ENCODE measurements at places on chromosomes 5 and 9.

- DNase-seq, result peak; percentile 85
Observed at GRCh38 chr9:96418920-96419690, 935 bp upstream of the ZNF367 start.

GRCh38 chr5:136399527-136399926 lies 34.2 kb upstream of the TRPC7 start:
- no peak for DNase-seq

GRCh38 chr9:128285033-128285784 lies 9.1 kb downstream of the SWI5 start:
- DNase-seq, result no peak

DNA sequence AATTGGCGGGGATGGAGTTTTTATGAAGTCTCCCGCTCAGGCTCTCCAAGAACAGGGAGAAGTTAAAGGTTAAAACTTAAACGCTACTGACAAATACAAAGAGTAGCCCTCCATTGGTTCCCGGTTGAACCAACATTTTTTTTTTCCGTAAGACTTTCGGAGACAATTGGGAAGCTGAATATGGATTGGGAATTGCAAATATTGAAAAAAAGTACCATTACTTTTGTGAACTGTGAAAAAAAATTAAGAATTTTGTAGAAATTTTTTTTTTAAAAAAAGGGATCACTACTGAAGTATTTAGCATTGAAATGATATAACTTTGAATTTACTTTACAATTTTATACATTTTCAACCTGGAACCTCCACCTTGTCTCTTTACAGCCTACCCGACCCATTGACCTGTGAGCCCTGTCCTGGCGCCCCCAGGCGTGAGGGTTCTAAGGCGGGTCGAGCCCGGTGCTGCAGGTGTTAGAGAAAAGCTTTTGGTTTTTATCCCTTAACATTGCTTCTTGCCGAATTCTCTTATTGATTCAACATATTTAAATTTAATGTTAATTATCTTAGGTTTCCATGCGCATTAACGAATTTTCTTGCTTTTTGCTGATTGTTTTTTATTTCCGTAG lies 448 bp upstream of the ZNF782 start:
- DNase-seq, result no peak

DNA sequence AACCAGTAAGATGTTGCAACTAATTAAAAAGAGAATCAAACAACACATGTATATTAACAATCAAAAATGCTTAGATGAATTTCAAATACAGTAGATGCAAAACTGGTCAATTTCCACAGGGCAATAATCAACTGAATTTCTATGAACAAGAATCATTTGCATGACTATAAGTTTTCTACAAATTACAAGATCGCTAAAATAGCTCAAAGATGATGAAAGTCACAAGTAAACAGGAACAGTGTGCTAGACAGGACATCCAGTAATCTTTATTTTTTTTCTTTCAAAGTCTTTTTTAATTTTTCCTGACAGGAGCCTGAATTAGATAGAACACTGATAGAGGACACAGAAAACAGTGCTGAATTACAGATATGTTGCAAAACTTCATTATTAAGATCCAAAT lies 608.2 kb upstream of the DAB2 start:
- DNase-seq, result no peak

DNA sequence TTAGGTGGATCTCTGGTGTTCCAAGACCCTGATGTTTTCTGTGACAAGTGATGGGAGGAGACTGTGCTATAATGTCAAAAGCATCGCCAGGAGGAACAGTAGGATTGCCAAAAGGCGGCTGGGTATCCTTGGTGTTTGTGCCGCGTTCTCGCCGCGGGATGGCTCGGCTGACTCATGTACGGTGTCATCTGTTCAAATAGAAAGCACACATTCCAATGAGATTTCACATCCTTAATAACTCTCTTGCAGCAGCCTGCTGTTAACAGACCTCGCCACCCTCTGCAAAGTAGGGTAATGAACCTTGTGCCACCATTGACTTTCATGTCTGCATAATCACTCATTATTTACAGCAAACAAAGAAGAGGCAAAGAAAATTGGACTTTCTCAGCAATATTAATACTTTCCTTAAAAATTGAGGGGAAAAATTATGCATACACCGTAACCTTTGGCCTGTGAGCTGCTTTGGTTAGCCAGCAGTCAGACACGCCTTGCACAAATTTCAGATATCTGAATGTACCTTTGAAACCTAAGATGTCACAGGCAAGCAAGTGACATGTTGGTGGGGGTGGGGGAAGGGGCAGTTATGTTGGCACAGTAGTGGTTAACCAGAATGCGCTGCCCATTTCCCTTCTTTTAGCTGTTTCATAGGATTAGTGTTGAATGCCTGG lies 289.4 kb downstream of the EFNA5 start:
- DNase-seq, result no peak

GRCh38 chr9:14487547-14488185 lies 173.7 kb upstream of the NFIB start:
- no peak for DNase-seq

DNA sequence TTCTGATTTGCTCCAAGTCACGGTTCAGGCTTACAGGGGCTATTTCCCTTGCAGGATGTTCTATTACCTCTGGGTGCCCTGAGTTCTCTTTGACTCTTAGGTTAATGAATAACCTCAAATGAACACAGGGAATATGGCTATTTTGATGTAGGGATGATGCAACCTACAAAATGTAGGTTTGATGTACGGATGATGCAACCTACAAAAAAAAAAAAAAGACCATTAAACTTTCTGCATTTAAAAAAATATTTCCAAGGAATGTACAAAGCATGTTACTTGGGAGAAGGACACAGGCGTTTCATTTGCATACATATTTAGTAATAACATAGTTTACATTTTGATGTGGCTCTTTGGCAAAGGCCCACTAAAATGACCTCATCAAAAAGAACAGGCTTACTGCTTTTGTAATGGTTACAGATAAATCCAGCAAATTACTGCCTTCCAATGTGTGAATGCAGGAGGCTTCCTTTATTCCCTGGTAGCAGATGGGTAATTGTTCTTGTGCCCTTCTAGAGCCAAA lies 36.3 kb downstream of the ZNF474 start:
- DNase-seq, result no peak

DNA sequence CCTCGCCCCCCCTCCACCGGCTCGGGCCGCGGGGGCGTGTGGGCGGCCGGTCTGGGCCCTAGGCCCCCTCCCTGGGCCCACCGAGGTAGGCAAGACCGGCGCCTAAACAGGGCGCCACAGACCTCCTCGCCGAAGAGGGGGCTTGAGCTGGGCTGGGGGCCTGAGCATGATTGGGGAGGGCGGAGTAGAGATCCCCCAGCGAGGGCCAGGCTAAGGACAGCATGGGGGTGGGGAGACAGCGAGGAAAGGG lies 108.9 kb downstream of the PSD2 start:
- DNase-seq, result no peak

- no peak for DNase-seq
Observed at GRCh38 chr9:90847971-90848370, 46.4 kb downstream of the SYK start.

- peak; percentile 3 for DNase-seq
Observed at GRCh38 chr5:53109056-53109442, 508 bp downstream of the MOCS2 start.

GRCh38 chr5:8869932-8870331 lies 675.9 kb downstream of the SEMA5A start:
- no peak for DNase-seq

GRCh38 chr5:167861129-167861927 lies 430.1 kb upstream of the WWC1 start:
- peak; percentile 54 for DNase-seq

- DNase-seq, result no peak
Observed at GRCh38 chr9:100208673-100209072, 109.6 kb downstream of the INVS start.

DNA sequence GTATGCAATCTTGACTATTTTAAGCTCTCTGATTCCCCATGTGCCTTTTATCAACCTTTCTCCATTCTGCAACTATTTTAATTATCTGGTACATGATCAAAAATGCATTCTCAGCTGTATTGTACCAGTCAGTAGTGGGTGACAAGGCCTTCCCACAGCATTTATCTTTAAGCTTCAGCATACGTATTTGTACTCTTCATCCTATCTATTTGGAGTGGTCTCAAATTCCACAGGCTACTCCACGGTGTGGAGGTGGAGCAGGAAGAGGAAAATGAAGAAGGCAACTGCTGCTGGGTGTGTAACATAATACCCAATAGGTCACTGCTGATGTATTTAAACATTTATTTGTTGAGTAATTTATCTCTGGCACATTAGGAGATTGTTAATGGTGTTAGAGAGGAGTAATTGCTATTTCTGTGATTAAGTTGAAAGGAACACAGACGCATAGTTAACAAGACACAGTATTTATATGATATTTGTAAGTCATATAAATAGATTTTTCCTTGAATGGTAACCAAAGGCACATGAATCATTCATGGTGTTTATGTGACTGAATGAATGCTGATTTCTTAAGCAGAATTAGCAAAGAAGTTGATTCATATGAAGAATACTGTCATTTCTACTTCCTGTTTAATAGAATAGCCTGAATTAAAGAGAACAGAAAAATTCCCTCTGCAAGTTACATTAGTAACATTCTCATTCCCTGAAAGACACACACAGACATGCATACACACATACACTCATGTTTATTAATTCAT lies 153.8 kb upstream of the NR3C1 start:
- DNase-seq, result peak; percentile 95

DNA sequence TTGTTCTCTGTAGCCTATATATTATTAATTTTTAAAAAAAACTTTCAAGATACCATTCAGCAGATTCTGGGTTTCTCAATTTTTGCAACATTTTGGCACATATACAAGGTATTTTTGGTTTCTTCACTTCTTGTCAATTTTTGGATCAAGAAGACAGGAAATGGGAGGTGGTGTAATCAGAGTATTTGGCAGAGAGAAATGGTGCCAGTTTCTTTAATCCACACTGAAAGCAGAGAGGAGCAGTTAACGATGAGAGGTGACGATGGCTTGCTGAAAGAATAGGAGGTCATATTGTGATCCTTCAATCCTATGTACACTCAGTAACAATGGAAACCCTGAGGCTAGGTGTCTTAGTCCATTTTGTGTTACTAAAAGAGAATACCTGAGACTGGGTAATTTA lies 16.4 kb downstream of the NNT start:
- no peak for DNase-seq

DNA sequence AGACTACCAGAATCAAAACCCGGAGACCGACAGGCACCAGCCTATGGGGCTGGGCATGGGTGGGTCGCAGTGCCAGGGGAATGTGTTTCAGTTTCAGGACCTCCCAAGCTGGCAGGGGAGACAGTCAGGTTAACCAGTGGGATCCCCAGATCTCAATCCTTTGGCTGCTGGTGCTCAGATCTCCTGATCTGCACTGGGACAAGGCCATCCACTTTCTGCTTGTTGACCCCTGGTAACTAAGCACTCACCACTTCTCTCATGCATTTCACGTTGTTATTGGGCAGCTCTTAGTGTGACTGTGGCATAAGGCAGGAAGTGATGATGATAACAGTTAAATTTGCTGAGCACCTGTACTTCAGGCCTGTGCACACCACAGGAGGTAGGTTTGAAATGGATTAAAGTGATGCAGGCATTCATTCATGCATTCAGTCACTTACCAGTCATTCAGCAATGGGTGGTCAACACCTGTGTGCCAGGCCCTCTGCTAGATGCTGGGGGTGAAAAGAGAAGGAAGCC lies 42.1 kb upstream of the STXBP1 start:
- DNase-seq, result no peak

- DNase-seq, result no peak
Observed at GRCh38 chr9:77589046-77589795, 58.9 kb downstream of the GNA14 start.

DNA sequence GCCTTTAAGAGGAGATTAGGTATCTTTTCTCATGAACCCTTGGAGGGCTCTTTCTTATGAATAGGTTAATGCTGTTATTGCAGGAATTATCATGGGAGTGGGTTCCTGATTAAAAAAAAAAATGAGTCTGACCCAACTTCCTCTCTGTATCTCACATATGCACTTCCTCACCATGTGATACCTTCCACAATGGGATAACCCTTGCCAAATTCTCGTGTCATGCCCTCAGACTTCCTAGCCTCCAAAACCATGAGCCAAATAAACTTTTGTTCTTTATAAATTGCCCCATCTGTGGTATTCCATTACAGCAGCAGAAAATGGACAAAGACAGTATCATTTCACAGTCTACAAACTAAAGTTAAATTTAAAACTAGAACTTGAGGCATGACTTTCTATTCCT lies 1.0 kb downstream of the OR1B1 start:
- no peak for DNase-seq

GRCh38 chr9:88824711-88825110 lies 166.6 kb upstream of the S1PR3 start:
- no peak for DNase-seq

DNA sequence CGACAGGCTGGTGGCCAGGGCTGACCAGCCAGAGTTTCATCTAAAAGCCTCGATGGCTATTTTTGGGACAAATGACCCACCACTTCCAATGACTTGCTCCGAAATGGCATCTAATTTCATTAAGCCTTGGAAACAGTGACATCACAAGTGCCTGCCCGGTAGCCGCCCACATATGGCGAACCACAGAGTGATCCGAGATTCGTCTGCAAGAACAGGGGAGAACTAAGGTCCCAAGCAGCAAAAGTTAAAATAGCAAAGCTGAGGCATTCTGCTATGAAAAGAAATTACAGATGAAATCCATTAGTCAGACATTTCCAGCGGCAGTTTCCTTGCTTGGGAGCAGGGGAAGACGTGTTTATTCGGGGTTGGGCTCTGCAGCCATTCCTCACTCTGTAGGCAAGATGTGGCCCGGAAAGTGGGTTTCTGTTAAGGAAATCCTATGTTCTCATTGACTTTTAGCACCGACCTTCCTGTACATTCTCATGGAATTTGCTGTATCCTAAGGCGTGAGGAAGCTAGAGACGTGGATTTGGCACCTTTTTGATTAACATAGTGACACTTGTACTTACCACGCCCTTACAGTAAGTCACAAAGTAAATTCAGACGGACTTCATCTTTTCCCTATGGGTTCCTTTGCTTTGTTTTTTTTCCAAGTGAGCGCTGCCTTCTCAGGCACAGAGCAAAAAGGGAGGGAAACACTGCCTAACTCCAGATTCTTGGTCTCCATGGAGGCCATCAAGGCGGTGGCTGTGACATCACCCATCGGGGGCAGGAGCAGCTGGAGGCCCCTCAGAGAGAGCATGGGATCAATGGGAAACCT lies 45.1 kb downstream of the ERGIC1 start:
- peak; percentile 85 for DNase-seq

DNA sequence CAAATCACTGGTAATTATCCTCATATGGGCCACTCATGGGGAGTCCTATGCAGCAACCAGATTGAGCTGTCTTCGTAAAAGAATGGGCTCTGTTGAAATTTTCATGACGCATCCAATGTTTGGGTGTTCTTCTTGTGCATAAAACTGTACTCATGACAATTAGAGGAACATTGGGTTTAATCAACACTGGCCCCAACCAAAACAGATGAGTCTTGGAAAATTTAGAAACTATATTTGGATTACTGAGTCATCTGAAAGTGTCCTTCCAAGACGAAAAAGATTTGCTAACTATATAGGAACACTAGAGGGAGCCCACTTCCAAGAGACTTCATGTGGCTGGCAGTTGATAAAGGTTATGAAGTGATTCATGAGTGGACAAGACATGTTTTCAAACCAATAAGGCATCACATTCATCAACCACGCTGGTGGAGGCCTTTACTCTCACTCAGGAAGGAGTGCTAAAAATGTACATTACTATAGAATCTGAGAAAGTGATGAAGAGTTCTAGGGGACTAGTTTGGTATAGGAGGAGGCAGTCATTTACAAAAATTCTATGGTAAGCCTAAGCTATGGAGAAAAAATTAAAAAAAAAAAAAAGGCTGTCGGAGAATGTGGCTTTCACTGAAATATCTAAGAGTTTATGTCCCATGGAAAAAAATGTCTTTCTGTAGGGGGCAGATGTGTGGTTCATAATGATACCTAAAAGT lies 313.5 kb downstream of the PRDM9 start:
- peak; percentile 8 for DNase-seq

GRCh38 chr5:170262061-170263045 lies 29.6 kb downstream of the C5orf58 start:
- DNase-seq, result no peak

All from suppressor macrophage treated with lipopolysaccharide for 1 hour (primary cell).